ENCODE measurements at places on chromosomes 16 and 17. TPM values are rescaled to one million over a fixed set of nuclear protein-coding genes. Genes with fewer than 3 reads are reported as not detected.

GRCh38 chr16:24045641-24046040 lies 209.9 kb downstream of the PRKCB start:
- no peak for DNase-seq

GRCh38 chr17:40071313-40072039 lies 8.7 kb downstream of the THRA start:
- DNase-seq: peak; percentile 88

- no peak for DNase-seq
Measured at GRCh38 chr17:34246881-34247280, 8.2 kb upstream of the CCL2 start.

DNA sequence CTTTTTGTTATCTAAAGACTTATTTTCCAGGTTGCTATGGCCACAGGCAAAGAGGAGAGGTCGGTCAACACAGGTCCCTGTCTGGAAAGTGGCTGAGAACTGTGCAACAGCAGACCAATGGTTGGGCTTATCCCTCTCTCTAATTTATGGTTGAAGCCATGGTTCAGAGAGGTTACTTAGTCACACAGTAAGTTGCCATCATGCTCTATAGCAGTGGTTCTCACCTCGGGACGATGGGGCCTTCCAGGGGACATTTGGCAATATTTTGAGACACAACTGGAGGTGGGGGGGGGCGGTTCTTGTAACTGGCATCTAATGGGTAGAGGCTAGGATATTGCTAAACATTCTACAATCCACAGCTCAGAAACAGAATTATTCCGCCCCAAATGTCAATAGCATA lies 842 bp upstream of the LDAF1 start:
- no peak for DNase-seq

The TEX19 gene
- not detected for polyA plus RNA-seq

The HOXB7 gene
- 4.9 TPM for polyA plus RNA-seq

The PIK3R5 gene
- 3.7 TPM for polyA plus RNA-seq
